ENCODE measurements at places on chromosomes 5 and 9.

- DNase-seq = no peak
Observed at GRCh38 chr5:84181093-84181492, 203.6 kb downstream of the EDIL3 start.

DNA sequence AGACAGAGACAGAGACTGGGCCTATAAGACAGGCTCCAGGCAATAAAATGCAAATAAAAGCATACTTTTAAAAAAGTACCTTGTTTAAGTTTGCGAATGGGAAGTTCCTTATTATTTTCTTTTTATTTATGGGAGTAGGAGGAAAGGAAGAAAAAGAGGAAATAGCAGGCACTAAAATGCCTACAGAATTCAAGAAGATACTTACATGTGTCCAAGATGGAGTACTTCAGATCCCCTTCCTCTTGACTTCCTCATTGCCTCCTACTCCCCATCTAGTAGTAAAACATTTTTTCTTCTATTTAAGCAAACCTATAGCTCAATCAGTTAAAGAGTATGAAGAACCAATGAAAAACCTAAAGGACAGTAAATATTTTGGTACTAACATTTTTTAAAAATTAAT is 24.8 kb downstream of the GKAP1 start:
- DNase-seq = no peak

DNA sequence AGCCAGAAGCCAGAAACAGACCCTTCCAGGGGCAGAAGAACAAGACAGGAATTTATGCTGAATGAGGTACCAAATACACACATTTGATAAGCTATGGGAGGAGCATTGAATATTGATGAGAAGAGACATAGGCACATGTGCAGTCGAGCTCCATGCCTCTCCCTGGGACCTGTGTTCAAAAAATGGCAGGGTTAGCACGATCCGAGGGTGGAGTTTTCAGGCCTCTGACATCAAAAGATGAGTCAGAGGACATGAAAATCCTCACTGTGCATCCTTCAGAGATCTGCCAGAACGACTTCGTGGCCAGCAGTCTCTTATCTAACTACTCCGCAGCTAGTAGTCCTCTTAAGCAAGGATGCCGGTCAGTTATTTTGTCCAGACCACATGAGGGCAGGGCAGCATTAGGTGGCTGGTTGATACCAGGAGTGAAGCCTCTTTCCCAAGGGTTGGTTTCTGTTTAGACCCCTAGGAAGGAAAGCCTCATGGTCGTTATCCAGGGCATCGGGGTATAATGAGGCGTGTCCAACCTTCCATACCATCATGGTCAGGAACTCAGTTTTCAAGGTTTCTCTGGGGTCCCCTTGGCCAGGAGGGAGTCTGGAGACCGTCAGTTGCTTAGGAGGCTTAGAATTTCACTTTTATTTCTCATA is 11.6 kb upstream of the CMBL start:
- DNase-seq = no peak

DNA sequence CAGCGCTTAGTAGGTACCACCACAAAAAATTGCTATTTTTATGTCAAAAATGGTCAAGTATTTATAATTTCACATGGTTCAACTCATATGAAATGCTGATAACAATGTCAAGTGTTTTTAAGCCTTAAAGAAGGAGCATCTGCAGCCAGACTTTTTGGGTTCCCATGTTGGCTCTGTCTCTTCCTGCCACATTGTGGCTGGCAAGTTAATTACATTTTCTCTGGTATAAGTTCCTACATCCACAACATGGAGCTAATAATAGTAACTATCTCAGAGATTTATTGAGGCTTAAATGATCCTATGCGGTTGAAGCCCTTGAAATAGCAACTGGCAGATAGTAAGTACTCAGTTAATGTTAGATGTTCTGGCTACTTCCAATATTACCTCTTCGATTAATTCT is 5.4 kb downstream of the ATP10B start:
- DNase-seq = no peak

DNA sequence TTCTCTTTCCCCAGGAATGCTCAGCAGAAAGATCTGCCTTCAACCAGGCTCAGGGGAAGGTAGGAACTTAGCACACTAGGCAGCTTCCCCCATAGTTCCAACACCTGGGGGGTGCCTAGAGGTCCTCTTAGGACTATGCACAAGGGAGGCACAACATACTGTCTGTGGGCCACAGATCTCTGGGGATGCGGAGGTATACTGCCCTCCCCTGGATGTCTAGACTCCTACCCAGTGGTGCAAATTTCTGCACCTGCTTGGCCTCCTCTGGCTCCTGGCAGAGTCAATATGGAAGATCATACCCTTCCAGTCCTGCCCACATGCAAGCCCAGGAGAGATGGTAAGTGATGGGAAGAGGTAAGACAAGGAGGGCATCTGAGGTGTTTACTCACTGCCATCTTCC is 247.5 kb upstream of the DAPK1 start:
- no peak for DNase-seq

DNA sequence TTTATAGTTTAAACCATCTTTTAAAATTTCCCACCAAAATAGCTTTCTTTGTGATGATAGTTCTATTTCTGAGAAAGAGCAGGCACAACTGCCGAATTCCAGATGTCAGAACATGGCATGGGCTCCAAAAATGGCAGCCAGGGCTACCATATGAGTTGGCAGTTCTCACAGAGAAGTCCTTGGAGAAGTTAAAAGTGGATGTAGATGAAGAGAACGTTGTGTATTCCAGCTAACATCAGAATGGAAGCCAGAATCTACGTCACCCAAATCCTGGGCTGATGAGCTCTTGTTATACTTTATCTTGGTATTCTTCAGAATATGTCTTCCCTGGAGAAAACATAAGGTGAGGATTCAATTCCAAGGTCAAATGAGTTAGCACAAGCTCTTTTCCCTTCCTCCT is 66.9 kb upstream of the BASP1 start:
- DNase-seq = no peak

DNA sequence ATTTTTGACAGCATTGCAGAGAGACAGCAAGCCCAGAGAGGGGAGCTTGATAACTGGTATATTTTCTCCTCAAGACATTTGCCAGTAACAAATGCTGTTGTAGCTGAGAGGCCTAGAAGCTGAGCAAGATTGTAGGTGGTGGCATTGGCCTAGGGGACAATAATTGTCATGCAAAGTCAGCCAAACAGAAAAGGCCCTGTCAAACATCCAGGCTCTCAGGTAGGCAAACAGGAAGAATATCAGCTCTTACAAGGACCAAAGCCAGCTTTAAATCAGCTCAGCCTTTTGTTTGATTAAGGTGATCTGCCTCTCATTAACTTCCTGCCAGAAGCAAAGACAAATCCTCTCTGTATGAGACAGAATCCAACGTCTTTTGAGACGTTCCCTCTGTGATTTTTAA is 29.7 kb upstream of the BARX1 start:
- DNase-seq = no peak

DNA sequence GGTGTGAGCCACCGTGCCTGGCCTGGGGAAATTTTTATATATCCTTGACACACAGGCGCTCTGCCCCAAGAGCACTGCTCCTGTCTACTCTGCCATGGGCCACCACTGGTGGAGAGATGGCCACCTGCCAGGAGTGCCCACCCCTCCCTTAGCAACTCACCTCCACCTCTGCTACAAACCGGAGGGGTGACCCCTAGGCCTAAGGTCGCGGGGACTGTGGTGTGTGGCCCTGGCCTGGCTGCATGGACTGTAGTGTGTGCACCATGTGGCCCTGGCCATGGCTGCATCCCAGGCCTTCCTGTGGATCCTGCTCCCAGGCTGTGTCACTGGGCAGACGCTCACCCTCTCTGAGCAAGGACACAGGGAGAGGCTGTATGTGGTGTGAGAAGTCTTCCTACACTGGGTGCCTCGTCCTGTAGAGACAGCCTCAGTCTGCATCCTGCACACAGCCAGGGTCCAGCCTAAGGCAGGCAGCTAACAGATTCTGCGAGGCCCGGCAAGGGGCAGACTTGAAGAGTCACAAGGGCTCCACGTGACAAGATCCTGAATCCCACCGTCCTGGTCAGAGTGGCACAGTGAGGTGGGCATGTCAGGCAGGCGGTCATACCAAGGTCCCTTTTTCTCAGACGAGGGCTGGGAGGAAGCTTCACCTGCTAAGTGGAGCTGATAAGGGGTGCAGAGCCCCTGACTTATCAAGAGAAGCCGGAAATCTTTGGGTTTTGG is 10.3 kb downstream of the NINJ1 start:
- no peak for DNase-seq

DNA sequence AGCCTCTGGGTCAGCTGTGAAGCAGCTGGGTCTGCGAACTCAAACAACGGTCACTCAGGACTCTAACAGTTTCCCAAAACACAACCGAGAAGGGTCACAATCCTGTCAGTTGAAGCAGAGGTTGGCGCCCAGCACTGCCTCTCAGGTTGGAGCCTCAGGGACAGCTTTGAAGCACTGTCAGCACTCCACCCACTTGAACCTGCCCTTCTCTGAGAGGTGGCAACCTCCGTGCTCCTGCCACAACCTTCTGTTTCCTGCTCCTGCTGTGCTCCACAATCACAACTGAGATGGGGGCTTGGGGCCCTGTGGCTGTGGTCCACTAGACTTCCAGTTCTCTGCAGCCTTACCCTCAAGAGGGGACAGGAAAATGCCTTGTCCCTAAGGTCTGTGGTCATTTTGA is 21.7 kb upstream of the LCP2 start:
- no peak for DNase-seq

GRCh38 chr9:37650873-37651768 is at the start of gene FRMPD1:
FRMPD1 (plus strand) TSS chr9:37650954; CDS start chr9:37692642, 41,688 bp downstream.
- peak; percentile 17 for DNase-seq

DNA sequence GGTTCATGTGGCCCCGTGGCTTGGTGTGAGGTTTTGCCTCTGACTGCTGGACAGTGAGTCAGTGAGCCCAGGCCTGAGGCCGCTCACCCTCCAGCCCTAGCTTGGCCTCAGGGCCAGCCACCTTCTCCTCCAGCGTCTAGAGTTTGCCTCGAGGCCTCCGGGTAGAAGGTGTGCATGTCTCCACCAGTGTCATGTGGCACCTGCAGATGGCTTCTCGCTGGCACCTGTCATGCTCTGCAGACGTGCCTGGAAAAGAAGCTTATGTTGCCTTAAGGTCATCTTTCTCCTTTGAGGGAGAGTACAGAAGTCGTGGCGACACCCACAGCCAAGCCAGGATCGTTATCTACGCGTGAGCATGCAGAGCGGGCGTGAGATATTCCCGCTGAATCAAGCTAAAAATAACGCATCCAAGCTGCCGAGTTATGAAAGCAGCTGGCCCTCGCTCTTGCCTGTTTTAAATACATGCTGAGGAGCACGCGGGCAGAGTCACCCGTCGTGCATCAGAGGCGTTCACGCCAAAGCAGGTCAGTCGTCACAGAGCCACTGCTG is 79.7 kb upstream of the FCN2 start:
- no peak for DNase-seq

DNA sequence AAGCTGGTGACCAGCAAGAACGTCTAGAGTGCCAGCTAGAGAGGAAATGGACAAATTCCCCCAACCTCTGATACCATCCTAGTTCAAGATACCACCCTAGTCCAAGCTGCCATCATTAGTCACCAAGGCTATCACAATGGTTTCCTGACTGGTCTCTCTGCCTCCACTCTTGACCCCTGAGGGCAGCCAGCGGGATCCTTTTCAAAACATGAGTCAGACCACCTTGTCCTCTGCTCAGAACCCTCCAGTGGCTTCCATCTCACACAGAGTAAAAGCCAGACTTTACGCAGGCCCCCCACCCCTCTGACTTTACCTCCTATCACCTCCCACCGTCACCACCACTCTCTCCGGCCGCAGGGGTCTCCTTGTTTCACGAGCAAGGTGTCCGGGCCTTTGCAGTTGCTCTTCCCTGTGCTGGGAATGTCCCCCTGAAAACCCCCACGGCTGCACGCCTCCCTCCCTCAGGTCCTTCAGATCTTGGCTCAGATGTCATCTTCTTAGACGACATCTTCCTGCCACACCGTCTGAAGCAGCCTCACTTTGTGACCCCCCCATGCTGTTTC is 42.2 kb upstream of the FBXW11 start:
- DNase-seq = no peak

DNA sequence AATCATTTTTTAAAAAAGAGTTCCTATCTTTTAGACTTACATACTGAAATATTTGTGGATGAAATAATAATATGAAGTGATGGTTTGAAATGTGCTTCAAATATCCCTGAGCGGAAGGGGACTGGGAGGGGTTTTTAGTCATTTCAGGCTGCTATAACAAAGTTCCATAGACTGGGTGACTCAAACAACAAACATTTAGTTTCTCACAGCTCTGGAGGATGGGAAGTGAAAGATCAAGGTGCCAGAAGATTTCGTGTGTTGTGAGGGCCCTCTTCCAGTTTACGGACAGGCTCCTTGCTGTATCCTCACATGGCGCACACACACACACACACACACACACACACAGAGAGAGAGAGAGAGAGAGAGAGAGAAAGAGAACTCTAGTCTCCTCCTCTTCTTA is 27.1 kb upstream of the TEX10 start:
- no peak for DNase-seq

DNA sequence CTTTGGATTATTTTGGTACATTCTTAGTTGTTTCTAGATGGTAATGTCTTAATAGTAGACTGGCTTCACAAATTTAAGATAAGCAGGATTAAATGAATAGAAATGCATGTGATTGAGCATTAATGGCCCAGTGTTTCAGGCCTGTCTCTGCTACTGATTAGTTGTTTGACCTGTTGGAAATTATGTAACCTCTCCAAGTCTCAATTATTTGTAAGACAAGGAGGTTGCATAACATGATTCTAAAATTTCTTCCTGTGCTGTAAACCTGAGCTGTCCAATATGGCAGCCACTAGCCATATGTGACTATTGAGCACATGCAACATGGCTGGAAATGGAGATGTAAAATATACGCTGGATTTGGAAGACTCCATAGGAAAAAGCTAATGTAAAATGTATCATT is 97.5 kb downstream of the ALDH1A1 start:
- DNase-seq = no peak

GRCh38 chr9:134045841-134046544 is 20.7 kb downstream of the BRD3OS start:
- DNase-seq = no peak

GRCh38 chr9:131289301-131290035 is at the start of gene PLPP7:
PLPP7 (plus strand) TSS chr9:131289723; CDS start chr9:131289998, 275 bp downstream.
- no peak for DNase-seq

GRCh38 chr5:181035991-181036815 is 3.9 kb upstream of the BTNL9 start:
- DNase-seq = no peak

DNA sequence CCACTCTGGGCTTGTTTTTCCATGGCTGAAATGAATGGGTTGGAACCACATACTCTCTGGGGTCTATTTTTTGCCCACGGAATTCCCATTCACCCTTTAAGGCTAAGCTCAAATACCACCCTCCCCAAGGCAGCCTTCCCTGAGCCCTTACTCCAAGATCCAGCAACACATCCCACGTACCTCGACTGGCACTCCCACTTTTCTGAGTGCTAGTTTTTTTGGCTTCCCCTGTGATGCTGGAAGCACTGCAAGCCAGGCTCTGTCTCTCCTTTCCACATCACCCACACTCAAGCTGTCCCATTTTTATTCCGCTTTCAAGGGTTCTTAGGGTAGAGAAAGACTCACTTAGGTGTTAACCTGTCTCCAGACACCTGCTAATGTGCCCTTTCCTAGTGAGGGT is 6.0 kb downstream of the ST6GALNAC6 start:
- no peak for DNase-seq

GRCh38 chr9:115191667-115192066 is 73.7 kb upstream of the TNC start:
- DNase-seq = no peak
